Activated CD4-positive, alpha-beta T cell treated with anti-CD3 and anti-CD28 coated beads for 1 hour (primary cell): ENCODE measurements at places on chromosomes 1 and 21.
A peak's percentile ranks its signal among the peaks of the same experiment; 100 is the strongest.

DNA sequence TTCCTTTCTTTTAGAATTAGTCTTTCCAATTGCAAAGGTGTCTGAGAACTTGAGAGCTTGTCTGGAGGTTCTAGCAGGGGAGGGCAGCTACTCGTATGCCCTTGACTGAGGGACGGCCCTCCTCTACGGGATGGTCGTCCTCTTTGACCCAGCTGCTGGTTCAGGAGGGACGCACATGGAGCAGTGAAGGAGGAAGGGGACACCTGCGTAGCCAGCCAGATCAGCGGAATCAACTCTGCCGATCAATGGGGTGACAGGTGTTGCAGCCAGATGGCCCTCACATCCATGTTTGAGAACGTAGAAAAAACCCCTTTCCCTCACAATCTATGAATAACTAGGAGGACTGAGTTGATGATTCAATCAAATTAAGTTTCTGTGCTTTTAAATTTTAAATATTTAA lies 15.7 kb upstream of the A3GALT2 start:
- DNase-seq = no peak

DNA sequence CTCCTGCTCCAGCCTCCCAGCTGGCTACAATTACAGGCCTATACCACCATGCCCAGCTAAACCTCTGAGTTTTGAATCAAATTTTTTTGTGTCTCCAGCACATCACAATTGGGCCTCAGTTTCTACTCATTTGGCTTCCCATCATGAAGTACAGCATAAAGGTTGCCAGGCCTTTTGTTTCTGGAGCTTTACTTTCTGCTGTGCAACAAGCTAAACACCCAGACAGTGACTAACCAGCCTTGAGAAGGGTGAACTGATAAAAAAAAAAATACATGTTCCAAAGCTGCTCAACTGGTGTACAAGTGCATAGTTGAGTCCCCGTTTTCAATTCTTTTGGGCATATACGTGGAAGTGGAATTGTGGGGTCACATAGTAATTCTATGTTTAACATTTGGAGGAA lies 25.1 kb downstream of the TIAM1 start:
- no peak for DNase-seq

- DNase-seq = no peak
Observed at GRCh38 chr1:179996099-179996498, 41.5 kb downstream of the CEP350 start.

- DNase-seq = no peak
Observed at GRCh38 chr1:37602750-37603694, 7.3 kb upstream of the GNL2 start.

GRCh38 chr21:36027347-36027746 lies 33.0 kb downstream of the SETD4 start:
- no peak for DNase-seq

DNA sequence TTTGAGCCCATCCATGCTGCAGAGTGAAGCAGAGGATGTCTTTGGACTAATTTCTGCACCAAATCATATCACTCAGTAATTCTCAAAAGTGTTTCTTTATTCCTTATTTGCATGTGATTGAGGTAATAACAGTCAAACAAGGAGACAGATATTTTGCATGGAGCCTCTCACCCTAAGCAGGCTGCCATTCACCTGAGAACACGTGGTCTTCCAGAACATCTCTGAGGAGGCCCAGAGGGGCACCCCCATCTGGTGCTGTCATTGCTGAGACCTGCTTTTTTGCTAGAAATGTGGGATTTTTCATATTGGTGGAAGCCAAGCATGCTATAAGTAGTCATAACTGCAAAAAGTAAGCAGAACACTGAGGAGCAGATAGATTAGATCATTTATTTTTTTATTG lies 7.7 kb downstream of the SLC37A1 start:
- no peak for DNase-seq

GRCh38 chr21:33157303-33157702 lies 72.4 kb upstream of the IFNAR2 start:
- no peak for DNase-seq

DNA sequence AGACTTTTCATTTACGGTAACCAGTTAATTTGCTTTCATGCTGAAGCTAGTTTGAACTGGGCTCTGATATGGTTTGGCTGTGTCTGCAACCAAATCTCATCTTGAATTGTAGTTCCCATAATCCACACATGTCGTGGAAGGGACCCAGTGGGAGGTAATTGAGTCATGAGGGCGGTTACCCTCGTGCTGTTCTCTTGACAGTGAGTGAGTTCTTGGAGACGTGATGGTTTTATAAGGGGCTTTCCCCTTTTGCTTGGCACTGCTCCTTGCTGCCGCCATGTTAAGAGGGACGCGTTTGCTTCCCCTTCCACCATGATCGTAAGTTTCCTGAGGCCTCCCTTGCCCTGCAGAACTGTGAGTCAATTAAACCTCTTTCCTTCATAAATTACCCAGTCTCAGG lies 10.3 kb upstream of the FHAD1 start:
- no peak for DNase-seq

- no peak for DNase-seq
Observed at GRCh38 chr1:201518071-201518470, 11.1 kb upstream of the CSRP1 start.

DNA sequence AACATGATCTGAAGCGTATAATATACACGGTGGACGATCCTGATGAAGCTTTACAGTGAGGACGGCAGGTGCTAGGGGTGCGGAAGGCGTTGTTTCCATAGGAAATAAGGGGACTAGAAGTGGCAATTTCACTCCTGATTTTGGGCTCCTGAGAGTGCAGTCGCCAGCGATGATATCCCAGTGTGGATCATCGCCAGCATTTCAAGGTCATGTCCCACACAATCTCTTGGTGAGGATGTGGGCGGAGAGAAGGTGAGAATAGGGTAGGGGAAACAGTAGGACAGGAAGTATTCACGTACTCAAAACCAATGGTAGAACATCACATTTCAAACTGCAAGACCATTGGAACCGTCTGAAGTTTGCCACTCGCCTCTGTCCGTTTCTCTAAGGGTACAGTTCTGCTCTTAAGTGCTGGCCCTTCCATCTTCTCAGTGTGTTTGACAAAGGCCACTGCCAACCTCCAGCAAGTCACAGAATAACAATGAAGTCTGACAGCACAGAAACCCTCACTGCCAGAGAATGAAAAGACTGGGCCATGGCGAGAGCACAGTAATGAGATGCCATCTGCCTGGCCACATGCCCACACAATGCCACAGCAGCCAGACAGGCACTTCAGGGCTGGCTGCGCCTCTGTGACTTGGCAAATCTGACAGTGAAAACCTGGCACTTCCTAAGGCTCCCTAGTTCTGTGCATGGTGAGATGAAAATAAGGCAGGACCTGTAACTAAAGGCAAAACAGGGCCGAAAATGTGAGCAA lies 27.9 kb downstream of the PCSK9 start:
- no peak for DNase-seq

GRCh38 chr1:26959722-26960624 lies at the start of gene KDF1:
Gene KDF1 (minus strand): TSS chr1:26960468. CDS start chr1:26952380, 8,088 bp downstream.
- DNase-seq = peak; percentile 34

- no peak for DNase-seq
Observed at GRCh38 chr1:200912737-200913407, 18.2 kb downstream of the INAVA start.

- no peak for DNase-seq
Observed at GRCh38 chr1:24551960-24552571, 3.8 kb upstream of the NCMAP start.

DNA sequence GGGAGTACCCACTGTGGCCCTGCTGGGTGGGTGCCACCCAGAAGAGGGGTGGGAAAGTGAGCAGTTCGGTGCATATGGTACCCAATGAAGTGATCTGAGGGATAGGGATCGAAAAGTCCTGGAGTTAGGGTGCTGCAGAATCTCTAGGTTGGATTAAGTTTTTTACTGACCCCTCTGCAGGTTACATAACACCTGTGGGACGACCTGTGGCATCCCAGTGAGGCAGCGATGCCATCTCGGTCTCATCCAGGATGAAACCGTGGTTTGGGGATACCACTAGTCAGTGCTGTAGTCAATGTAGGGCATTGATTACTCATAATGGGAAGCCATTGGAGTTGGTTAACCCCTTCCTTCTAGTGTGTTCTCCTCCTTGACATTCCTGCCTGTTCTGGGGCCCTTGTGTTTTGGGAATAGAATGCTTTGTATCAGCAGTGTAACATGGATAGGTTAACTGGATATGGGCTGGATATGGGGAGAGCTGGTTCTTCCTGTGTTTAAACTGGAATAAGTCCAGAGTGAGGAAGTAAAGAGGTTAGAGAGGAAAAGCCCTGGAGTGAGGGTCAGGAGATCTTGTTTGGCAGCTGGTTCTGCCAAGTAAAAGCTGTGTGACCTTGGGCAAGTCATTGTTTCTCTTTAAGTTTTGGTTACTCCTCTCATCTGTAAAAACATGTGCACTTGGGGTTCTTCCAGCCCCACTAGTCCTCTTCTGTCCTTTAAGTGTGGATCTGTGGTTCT lies 42.8 kb upstream of the ATF3 start:
- no peak for DNase-seq

- no peak for DNase-seq
Observed at GRCh38 chr1:117541585-117541984, 64.3 kb upstream of the TENT5C start.

DNA sequence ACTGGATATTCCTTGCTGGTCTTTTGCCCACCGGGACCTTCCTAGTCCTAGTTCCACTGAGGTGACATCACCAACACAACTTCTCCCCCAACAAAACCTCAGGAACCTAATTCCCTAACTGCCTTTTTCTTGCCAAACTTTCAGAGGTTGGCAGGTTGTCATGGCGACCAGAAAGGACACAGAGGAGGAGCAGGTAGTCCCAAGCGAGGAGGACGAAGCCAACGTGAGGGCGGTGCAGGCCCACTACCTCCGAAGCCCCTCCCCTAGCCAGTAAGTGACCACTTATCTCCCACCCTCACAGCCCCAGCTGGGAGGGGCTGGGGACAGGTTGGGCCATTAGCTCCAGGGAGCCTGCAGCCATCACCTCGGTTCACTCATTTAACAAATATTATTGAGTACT lies 815 bp downstream of the STYXL2 start:
- DNase-seq = no peak

- no peak for DNase-seq
Observed at GRCh38 chr1:109993885-109994284, 9.3 kb downstream of the AHCYL1 start.

GRCh38 chr1:57707631-57708030 lies 283.8 kb upstream of the DAB1 start:
- no peak for DNase-seq

DNA sequence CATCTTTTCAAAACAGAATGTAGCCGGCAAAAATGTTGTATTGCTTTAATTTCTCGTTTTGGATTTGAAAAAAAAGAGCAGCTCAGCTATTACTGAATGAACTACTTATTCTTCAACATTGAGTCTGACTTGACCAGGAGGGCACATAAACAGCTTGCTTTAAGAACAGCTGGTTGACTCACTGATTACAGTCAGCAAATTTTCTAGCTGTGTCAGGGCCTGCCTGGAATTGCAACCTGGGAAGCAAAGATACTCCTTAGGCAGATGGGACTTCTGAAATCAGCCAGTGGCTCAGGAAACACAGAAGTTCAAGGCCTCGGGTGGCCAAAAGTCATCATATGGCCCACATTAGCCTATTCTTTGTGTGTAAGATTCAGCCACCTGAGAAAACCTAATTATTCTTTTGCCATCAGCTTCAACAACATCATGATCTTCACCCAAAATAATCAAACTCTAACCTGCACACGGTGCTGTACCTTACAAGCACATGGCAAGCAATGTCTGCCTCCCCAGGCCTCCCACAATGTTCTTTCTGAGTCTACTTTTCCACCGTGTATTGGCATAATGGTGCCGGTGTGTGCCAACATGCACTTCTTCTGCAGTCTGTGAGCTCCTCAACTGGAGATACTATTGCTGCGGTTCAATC lies 307.2 kb downstream of the HHIPL2 start:
- DNase-seq = no peak

DNA sequence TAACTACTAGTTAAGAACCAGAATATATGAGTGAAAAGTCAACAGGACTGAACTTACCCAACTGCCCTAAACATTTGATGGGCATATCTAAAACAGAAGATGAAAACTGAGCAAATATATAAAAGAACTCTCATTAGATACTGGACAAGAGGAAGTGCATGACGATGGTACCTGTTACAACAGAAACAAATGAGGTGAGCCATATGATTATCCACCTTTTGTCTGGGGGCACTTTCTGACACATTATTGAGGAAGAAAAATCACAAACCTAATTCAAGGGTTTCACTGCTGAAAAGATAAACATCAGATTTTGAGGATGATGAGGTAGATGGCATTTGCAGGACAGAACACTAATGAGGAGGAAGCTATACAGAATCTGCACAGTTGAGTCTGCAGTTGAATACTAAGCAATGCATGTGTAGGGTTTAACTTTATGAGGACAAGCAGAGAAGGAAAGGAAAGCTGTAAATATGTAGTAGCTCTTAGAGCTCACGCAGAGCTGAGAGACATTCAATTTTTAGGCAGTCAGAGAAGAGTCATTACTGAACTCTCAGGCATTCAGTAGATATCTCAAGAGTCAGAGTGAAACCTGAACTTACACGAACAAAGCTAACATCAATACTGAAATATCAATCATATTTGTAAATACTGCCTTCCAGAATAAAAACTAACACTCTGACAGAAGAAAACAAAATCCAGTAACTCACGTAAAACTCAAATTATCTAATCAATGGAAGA lies 262.1 kb downstream of the AKT3 start:
- no peak for DNase-seq

GRCh38 chr1:209624558-209625549 lies 27.4 kb downstream of the LAMB3 start:
- no peak for DNase-seq

GRCh38 chr21:45699251-45699942 lies 55.9 kb downstream of the PCBP3 start:
- no peak for DNase-seq
